ENCODE measurements at places on chromosomes 7 and 10.
A peak's percentile ranks its signal among the peaks of the same experiment; 100 is the strongest.

GRCh38 chr10:116522803-116523381, 22.8 kb upstream of the PNLIP start:
- DNase-seq, result no peak

- DNase-seq, result peak; percentile 76
These were observed at the start of gene ANXA11 for GRCh38 chr10:80205477-80206276. TSS of gene ANXA11 (minus strand) at chr10:80205537. CDS start at chr10:80172861, 32,676 bp downstream.

DNA sequence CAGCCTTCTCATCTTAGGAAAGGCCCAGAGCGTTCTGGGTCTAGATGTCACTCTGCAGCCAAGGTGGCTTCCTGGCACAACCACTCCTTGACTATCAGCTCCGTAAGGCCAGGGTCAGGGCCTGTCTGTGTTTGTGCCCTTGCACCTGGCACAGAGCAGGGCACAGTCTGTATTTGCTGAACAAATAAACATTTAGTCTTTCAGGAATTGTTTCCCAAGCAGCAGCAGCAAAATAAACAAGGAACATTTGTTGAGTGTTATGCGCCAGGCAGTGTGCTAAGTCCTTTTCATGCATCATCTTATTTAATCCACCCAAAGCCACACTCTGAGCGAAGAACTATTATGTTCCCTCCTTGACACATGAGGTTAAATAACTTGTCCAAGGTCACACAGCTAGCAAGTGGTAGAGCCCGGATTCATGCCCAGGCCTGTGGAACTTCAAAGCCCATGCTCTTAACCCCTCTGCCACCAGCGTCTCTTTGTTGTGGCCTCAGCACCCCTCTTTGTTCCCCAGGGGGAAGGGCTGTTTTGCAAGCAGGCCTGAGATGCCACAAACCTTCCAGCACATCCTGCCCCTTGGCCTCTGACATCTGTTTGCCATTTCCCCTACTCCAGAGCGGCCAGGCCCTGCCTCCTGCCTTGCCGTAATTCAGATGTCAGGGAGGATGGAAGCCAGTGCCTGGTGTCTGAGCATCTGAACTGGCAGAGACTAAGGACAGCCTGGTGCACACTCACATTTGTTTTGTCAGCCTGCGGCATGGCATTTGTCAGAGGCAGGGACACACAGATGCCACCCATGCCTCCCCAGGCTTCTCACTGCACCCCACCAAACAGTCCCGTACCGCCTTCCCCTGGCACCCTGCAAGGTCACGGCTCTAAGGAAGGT, 325.8 kb upstream of the ZMIZ1 start:
- no peak for DNase-seq

DNA sequence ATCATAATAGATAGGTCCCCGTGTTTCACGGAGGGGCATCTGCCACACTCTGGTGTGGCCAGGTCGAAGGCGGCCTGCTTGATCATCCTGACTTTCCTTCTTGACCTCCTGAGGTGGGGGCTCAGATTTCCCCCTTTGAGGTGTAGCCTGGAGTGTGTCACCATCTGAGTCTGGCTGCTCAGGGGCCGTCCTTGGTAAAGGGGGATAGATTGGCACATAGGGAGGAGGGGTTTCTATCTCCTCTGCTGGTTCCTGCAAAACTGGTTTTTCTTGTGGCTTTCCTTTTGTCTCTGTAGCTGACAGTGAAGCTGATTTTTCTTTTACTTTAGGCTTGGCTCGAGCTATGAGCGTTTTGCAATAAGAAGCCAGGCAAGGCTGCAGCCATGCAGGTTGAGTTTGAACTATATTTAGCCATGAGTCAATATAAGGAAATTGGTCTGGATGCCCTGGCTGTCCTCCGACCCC, 7.1 kb upstream of the ZNF117 start:
- DNase-seq, result no peak

- no peak for DNase-seq
These were observed 266.6 kb downstream of the NXPH1 start for GRCh38 chr7:8699875-8700624.

DNA sequence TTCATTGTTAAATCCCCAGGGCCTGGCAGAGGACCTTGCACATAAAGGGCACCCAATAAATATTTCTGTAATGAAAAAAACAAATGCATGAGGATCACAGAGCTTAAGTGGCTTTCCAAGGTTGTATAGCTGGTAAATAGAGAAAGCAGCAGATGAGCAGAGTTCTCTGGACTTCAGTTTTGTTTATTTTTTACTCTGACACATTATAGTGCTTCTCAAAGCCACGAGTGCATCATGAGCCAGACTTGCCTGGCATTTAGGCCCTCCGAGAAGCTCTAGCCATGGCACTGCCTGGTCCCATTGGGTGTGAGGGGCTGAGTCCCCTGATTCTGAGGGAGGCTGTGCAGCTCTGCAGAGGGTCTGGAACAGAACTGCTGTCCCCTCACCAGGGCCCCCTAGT, 87.2 kb upstream of the ZNF32 start:
- no peak for DNase-seq

DNA sequence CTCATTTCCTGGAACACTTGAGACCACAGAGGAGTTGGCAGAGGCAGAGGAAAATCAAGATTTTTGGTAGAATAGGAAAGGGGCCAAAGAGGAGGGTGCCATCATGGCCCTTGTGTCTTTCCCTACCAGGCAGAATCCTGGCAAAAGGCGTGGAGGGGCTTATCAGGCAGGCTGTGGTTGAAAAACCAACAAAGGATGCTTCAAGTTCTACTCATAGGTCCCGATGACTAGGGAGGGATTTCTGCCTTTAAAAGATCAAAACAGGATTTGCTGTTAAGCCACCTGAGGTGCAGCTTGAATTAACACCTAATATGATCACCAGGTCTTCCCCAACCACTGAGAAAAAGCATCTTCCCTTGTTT, 45.7 kb downstream of the BPGM start:
- peak; percentile 78 for DNase-seq

All from Daoy (cell line).